ENCODE measurements at places on chromosomes 7 and 10.

DNA sequence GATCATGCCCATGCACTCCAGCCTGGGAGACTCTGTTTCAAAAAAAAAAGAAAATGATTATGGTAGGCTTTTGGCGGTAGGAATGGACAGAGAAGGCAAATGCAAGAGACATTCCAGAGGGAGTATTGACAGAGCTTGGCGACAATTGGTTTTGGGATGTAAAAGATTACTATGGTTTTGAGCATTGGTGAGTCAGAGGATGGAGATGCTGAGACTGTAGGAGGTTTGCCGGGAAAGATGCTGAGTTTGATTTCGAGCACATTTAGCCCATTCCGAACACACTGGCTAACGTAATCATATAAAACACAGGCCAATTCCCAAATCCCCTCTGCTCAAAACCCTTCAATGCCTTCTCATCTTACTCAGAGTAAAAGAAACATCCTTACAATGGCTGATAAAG is 161.6 kb upstream of the MKLN1 start:
- DNase-seq: no peak

GRCh38 chr10:97726636-97727178 is 10.2 kb upstream of the ZFYVE27 start:
- no peak for DNase-seq

- DNase-seq: no peak
These were observed 24.9 kb upstream of the SFRP5 start for GRCh38 chr10:97796651-97797050.

DNA sequence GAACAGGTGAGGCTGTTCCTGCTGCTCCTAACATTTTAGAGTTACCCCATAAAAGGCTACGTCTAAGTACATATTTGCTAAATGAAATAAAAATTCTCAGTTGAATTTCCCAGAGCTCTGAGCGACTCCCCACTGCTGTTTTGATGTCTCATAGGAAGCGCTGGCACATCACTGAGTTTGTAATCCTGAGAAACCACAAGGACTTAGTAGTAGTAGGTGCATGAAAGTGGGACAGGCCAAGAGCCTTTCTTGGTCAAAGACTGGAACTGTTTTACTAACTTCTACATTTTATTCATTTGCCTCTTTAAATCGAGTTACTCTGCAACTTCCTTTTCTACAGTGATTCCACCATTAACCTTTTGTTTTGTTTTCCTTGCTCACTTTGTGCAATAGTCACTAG is 85.9 kb downstream of the XPNPEP1 start:
- no peak for DNase-seq

DNA sequence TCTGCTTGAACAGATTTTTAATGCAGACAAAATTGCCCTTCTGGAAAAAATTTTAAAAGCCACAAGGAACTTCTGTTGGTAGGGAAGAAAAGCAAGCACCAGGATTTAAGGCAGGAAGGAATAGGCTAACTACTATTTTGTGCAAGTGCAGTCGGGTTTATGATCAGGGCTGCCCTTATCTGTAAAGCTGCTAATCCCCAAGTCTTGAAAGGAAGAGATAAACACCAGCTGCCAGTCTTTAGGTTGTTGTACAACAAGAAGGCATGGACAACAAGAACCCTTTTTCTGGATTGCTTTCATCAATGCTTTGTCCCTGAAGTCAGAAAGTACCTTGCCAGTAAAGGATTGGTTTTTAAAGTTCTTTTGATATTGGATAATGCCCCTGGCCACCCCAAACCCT is 40.7 kb downstream of the RALA start:
- no peak for DNase-seq
